ENCODE measurements at places on chromosomes 13 and 19.

GRCh38 chr13:77975358-77976042, 56.9 kb upstream of the EDNRB start:
- no peak for DNase-seq

- no peak for DNase-seq
Observed at GRCh38 chr13:24249624-24250023, 59.8 kb upstream of the C1QTNF9 start.

- no peak for DNase-seq
Observed at GRCh38 chr19:916645-917322, 349 bp upstream of the KISS1R start.

GRCh38 chr13:114211446-114212157, 23.1 kb upstream of the CDC16 start:
- no peak for DNase-seq

DNA sequence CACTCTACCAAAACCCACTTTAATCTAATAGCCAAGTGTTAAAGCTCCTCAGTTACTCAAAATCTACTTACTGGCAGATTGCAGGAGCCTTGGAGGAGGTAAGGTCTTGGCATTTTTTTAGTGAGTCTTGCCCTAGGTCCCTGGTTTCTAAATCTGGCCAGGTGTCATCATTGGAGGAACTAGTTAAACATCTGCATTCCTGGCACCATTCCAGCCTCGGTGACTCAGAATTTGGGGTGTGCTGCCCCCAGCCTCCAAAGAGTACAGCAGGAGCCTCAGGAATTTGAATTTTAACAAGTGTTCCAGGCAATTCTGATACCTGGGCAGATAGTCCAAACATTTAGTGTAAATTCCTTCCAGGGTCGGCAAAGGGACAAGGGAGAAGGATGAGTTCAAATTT, 37.4 kb downstream of the KLF5 start:
- DNase-seq, result no peak

GRCh38 chr19:46408664-46409039, 4.7 kb downstream of the CCDC8 start:
- peak; percentile 30 for DNase-seq

DNA sequence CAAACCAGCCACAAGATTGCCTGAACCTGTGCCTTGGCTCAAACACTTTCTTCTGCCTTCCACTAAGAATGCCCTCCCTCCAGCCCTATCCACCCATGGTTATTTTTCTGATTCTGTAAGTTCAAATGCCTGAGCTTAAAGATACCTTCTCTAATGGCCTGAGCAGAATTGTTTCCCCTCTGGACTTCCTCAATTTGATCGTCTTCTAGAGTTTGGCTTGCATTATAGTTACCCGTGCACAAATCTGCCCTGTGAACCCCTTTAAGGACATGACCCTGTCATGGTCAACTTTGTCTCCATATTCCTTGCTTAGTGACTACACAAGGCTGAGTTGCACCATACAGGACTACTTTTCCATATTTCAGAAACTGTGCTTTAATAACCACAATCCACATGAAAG, 481.0 kb downstream of the FOXO1 start:
- DNase-seq, result no peak

DNA sequence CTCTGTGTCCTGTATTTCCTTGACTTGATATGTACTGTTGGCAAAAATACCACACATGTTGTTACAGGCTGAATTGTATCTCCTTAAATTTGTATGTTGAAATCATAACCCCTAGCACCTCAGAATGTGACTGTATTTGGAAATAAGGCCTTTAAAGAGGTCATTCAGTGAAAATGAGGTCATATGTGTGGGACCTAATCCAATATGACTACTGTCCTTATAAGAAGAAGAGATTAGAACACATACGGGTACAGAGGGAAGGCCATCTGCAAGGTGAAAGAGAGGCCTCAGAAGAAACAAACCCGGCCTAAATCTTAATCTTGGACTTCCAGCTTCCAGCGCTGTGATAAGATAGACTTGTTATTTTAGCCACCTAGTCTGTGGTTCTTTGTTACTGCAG, 202.5 kb downstream of the NUFIP1 start:
- no peak for DNase-seq

- no peak for DNase-seq
Observed at GRCh38 chr13:107347641-107348369, 779.9 kb upstream of the ARGLU1 start.

DNA sequence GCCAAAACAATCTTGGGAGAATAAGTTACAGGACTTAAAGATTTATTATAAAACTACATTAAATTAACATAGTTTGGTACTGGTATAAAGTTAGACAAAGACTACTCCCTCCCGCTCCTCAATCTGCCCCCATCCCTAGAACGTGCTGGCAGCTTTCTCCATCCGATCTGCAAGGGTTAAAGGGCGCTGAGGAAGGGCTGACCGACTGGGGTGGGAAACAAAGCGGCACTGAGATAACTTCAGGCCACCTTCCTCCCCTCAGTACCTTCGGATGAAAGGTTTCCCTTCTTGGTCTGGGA, 790 bp upstream of the SUGT1 start:
- DNase-seq, result peak; percentile 37

- DNase-seq, result peak; percentile 14
Observed at GRCh38 chr13:75685239-75685697, 49.1 kb downstream of the LMO7 start.

DNA sequence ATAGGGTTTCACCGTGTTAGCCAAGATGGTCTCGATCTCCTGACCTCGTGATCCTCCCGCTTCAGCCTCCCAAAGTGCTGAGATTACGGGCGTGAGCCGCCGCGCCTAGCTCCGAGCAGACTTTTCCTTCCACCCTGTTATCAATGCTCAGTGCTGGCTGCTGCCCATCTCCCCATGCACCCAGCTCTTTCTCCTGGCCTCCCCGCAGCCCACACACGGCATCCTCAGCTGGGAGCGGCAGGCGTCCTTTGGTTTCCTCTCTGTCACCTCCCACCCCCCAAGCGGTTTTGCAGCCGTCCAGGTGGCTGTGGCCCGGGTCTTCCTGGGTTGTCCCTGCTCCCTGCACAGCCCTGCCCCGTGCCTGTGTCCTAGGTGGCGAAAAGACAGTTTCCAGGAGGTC, 12.1 kb downstream of the PRR22 start:
- DNase-seq, result no peak
